ENCODE measurements at places on chromosomes 3 and 15.
A peak's percentile ranks its signal among the peaks of the same experiment; 100 is the strongest.

DNA sequence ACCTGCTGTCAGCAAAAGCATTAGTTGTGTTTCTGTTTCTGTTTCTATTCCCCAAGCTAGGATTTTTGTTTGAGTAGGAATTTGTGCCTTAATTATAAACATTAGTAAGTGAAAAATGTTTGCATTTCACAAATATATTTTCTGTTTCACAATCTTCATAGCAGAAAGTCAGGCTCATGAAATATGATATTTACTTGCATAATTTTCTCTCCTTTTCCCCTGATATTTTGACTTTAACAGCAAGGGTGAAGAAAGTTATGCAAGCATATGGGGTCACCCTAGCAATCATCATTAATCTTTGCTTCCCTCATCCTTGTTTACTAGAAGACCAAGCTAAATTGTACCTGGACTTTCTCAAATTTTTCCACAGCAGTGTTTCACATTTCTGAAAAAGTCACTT, 140.3 kb upstream of the SEMA6D start:
- DNase-seq = no peak

DNA sequence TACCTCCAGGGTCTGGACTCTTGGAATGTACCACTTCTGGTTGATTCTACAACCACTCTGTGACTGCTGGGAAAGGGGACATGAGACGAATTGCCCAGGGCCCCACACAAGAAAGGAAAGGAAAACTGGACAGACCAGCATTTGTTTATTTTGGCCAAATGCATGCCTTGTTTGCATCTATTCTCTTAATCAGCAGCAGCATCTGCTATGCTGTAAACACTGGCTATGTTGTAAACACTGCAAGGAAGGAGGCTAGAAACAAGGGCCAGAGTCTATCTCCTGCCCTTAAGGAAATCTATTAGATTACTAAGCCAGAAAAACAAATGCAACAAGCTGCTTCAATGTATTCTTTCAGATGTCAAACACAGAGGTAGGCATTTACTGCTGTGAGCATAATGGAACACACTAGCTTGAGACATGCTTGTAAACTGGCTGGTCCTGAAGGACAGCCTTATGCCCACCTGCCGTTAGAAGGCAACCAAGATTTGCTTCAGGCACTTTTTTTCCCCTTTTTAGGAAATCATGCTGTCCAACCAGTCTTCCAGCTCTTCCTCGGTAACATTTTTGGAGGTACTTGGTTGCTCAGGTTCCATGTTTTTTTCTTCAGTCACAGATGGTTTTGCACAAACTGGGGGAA, 102.1 kb upstream of the CHRM5 start:
- DNase-seq = no peak

DNA sequence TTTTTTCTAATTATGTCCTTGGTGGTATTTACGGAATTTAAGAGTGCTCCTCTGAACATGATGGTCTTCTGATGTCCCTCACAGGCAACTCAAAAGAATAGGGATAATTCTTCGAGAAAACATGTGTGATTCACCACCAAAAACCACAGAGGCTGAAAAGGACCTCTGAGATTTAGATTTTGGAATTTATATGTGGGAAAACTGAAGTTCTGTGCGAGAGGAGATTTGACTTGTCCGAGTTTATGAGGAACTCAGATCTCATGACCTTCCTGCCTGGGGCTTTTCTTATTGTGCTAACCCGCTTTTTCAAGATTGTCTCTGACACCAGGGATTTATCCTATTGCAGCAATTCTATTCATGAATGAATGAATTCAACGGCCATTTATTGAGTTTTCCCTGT, 142.4 kb downstream of the FAM43A start:
- no peak for DNase-seq

DNA sequence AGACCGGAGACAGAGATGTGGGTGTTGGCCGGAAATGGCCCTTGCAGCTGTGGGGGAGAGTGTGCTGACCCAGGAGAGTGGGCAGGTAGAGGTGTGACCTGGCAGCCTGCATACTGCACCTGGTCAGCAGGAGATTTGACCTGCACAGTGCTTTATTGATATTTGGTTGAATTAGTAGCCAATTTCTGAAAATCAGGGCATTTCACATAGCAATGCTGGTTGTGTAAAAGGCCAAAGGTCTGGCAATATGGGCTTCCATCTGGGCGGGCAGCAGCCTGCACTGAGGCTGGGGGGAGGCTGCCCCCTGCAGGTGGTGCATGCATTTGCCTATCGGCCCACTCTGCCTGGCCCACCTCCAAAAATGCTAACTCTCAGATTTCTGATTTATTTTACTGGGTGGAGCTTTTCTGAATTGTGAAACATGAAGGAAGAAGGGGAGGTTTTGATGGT, 9.4 kb upstream of the MGLL start:
- no peak for DNase-seq

DNA sequence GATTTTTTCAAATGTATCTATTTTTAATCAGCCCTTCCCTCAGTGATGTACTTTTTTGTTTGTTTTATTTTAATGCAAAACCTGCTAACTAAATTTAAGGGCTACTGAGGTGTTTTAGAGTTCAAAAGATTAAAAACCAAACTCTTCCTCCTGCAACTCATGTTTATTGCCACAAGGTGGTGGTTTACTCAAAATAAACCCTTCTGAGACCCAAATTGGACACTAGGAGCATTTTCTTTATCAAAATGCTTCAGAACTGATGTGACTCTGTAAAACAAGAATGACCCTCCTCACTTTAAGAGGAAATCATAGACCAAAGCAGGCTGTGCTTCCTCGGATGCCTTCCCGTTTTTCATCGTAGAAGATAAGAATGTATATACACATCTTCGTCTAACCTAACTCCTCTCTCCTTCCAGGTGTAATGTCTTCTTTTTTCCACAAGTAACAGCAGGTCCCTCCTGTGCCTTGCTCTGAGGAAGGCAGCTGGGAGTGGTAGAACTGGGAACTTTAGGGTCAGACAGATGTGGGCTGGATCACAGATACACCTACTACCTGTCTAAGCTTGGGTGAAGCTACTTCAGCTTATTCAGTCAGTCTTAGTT, 2.9 kb upstream of the NME9 start:
- DNase-seq = peak; percentile 44

GRCh38 chr3:58508437-58508836, 16.5 kb downstream of the KCTD6 start:
- no peak for DNase-seq

DNA sequence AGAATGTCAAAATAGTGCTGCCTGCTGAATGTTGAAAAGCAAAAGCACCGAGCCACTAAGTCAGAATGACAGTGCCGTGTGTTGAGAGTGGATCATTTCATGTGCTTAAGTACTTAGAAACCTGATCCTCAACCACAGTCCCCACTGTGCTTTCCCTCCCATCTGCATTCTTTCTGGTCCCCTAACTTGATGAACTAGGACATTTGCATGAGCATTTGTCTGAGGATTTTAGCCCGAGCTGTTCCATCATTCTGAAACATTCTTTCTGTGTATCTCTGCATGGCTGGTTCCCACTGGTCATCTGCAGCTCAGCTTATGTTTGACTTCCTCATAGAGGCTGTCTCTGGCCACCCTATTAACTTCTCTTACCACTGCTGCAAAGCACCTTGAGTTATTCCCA, 42.0 kb downstream of the SST start:
- peak; percentile 26 for DNase-seq

GRCh38 chr15:78950343-78950742, 5.5 kb upstream of the CTSH start:
- DNase-seq = no peak

DNA sequence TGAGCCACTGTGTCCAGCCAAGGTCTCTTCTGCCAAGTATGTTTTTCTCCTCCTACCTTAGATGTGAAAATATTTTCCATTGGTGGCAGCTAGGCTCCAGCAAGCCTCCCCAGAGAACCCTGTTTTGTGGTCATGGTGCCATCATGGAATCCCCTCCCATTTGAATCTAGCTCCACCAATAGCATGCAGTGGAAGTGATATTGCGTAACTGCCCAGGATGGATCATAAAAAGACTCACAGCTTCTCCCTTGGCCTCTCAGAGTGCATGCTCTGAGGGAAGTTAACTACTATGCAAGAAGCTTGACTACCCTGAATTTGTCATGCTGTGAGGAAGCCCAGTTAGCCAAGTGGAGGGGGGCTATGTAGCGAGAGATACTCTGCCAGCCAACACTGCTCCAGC, 27.5 kb downstream of the CRYGS start:
- DNase-seq = no peak

GRCh38 chr3:171652932-171653331, 157.4 kb downstream of the PLD1 start:
- DNase-seq = no peak

DNA sequence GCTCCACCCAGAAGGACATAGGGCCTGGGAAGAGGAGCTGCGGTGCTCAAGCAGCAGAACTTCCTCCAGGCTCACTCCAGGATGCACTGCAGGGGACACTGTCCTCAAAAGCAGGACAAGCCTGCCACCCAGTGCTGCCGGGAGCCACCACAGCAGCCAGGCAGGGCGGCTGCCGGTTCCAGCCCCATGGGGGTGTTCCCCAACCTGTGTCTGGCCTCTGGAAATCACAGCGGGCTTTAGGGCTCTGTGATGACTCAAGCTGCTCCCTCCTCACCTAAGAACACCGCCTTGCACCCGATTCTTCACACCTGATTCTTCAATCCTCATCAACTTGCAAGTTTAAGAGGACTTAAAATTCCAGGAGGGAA, 71.9 kb upstream of the SLC6A11 start:
- DNase-seq = peak; percentile 33

GRCh38 chr3:179682426-179683080, 29.7 kb downstream of the USP13 start:
- no peak for DNase-seq

DNA sequence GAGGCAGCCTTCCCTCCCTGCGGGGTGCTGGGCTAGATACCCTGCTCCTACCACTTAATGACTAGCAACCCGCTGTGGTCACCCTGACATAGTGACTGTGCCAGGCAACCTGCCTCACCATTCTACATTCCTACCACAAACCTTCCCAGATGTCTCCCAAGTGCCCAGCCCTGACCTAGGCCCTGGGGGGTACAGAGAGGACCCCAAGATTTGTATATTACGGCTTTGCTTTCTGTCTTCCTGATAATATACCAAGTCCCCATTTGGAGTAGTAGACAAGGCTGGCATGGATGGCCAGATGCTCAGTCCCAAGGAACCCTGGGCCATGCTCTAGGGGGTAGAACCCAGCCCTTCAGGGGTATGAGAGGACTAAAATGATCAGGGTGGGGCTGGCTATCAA, 31.0 kb downstream of the ESYT3 start:
- no peak for DNase-seq

- no peak for DNase-seq
Measured at GRCh38 chr3:16190704-16191103, 16.2 kb downstream of the GALNT15 start.

GRCh38 chr3:61780016-61780415, 218.6 kb downstream of the PTPRG start:
- no peak for DNase-seq

DNA sequence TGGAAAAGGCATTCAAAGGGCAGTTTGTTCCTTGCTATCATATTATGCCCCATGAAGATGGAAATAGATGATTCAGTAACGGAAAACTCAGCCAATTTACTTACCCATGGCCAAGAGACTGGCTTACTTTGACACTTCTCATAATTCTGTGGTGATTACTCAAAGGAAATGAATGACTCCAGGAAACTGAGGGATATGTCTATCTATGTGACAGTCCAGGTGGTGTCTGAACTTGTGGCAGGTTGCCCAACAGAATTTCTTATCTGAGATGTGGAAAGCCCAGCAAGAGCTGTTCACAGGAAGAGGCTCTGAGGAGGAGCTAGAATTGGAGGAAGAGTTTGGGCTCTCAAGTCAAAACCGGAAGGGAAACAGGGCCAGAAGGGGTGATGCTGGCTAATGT, 91.2 kb downstream of the KCNAB1 start:
- DNase-seq = no peak

DNA sequence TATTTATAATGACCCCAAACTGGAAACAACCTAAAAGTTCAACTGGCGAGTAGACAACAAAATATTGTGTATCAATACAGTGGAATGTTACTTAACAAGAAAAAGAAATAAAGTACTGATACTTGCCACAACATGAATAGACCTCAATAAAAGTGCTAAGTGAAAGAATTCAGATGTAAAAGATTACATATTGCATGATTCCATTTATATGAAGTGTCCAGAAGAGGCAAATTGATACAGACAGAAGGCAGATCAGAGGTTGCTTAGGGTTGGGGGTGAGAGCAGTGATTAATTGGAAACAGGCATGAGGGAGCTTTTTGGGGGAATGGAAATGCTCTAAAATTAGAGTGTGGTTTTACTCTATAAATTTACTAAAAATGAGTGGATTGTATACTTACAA, 183.3 kb downstream of the SATB1 start:
- no peak for DNase-seq

DNA sequence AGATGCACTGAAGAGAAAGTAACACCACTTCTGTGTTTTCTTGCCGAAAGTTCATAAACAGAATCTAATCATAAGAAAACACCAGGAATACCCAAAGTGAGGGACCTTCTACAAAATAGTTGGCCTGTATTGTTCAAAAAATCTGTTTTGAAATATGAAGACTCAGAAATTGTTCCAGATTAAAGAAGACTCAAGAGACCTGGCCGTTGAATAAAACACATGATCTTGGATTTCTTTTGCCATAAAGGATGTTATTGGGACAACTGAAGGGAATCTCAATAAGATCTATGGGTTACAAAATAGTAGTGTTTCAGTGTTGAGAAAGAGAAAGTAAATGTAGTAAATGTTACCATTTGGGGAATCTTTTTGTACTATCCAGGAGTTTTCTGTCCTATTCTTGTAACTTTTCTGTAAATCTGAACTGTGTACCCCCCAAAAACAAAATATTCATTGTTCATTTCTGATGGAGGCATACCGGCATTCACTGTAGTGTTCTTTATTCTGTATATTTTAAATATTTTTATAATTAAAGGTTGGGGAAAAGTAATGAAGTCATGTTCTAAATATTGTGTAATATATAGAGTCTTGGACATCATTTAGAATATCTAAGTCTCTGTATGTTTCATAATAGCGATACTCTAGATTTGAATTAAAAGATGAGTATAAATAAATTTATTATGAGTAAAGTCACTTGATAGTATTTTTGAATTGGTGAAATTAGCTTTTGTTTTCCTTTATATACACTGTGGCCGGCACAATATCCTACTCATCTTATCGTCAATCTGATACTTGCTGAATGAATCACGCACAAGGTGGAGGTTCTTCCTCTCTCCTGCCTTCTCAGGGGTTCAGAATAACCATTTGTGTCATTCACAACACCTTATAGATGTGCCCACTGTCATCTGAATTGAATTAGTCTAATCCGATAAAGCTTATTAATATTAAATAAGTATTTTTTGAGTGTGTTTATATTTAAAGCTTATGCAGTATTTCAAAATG, 66.7 kb downstream of the TRAK1 start:
- DNase-seq = no peak

GRCh38 chr15:94893091-94893490, 661.7 kb downstream of the MCTP2 start:
- peak; percentile 14 for DNase-seq

GRCh38 chr3:41200669-41201021, 1.3 kb downstream of the CTNNB1 start:
- no peak for DNase-seq

Measured in eye (tissue), 1 donor.